ENCODE measurements at places on chromosomes 1 and 21.

- peak; percentile 86 for DNase-seq
Observed at GRCh38 chr1:9294910-9295636, 2.4 kb downstream of the SPSB1 start.

- no peak for DNase-seq
Observed at GRCh38 chr1:178408871-178409270, 87.9 kb downstream of the CLEC20A start.

DNA sequence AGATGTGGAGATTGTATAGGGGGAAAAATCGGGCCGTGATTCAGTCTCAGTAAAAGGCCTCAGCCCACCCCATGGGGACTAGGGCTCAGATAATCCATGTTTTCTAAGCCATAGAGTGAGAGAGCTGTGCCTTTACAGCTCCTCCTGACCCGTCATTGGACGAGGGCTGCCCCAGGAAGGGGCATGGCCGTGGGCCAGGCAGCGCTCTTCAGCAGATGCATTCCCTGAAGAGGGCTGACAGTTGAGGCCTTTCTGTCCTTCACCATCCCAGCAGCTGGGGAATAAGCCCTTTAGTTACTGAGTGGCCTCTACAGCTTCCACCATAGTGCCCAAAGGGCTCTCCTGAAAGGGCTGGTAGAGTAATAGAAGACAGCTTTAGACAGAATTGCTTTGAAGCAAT, 57.2 kb downstream of the ST3GAL3 start:
- no peak for DNase-seq

- peak; percentile 18 for DNase-seq
Observed at GRCh38 chr1:119143706-119144105, 3.3 kb upstream of the WARS2 start.

GRCh38 chr1:202994756-202995155, 12.4 kb upstream of the TMEM183A start:
- no peak for DNase-seq

DNA sequence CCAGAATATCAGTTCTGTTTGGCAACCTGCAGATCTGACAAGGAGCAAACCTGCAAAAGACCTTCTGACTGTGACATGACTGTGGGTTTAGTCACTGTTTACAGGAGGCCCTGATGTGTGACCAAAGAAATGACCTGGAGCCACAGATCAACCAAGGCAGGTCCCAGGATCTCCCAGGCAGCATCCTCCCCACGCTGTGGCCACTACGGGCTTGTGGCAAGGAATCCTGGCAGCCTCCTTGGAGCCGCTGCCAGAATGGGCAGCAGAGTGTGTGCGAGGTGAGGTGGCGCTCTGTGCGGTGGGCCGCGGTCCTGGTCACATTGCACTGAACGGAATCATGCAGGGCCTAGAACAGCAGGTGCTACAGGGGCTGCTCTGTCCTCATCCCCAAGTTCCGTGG, 15.9 kb downstream of the MCM3AP start:
- DNase-seq = no peak

GRCh38 chr1:101004670-101005069, 20.9 kb downstream of the DPH5 start:
- peak; percentile 36 for DNase-seq

- DNase-seq = peak; percentile 51
Observed at GRCh38 chr1:200281201-200281835, 128.5 kb downstream of the ZNF281 start.

DNA sequence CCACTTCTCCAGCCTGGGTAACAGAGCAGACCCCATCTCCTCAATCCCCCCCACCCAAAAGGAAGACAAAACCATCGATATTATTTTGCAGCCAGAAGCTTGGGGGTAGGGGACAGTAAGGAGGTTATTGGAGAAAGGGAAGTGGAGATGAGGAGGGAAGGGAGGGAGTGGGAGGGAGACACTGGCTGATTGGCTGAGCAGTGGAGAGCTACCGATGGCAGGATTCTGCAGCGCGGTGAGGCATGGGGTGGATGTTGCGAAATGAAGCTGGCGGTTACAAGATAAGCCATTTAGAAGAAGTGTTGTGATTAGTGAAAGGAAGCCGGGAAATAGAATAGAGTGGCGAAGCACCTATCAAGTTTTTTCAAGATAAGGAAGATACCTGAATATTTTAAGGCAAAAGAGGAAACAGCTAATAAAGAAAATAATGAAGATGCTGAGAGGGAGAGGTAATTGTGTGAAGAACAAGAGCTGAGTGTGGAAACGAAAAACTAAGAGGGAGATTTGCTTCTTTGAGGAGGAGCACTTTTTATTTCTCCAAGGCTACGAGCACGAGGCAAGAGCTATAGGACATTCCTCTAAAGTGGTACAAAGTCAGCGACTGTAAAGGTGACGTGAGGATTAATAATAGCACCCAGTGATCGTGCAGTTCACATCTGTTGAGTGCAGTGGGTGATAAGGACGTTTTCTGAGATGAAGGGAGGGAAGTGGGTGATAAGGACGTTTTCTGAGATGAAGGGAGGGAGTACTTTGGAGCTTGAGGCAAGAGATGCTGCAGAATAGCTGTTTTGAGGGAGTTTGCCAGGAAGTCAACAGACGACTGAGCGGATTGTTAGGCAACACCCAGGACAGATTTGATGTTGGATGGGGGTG, 103.2 kb upstream of the KIF26B start:
- no peak for DNase-seq

GRCh38 chr1:231536099-231536498, 7.6 kb downstream of the TSNAX start:
- no peak for DNase-seq

DNA sequence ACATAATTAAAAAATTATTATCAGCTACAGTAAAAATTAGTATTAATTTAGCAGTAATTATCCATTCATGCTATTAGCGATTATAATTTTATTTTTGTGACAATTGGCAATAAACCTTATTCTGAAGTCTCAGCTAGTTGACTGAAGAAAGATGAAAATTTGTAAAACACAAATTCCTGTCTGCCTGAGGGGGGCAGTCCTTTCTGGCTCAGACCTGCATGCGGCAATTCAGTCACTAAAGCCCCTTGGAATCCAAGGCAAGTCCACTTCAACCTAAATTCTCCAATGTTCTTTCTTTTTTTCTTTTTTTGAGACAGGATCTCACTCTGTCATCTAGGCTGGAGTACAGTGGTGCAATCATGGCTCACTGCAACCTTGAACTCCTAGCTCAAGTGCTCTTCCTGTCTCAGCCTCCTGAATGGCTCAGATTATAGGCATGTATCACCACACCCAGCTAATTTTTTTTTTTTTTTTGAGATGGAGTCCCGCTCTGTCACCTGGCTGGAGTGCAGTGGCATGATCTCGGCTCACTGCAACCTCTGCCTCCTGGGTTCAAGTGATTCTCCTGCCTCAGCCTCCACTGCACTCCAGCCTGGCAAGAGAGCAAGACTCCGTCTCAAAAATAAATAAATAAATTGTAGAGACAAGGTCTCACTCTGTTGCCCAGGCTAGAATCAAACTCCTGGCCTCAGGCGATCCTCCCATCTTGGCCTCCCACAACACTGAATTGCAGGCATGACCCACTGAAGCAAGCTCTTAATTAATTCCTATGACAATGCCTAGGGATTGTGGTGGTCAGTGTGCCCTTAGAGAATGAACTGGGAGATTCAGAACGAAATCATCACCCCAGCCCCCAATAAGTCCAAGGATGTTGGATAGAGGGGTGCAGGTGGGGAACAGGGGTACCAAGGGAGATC, 24.2 kb upstream of the ITPKB start:
- DNase-seq = no peak

DNA sequence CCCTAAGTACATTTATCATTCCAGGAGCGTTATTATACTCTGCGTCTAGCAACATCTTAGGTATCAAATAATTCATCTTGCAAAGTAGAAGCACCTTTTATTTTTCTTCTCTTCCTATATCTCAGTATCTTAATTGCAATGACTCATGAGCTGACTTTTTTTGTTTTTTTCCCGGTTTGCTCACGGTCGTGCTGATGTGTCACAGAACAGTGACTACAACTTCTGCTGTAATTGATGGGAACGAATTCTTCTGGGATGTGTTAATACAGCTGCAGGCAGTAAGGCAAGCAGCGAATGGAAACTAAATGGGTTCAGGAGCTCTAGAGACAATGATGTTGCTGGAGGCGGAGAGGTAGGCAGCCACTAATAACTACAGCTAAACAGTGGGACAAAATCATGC, 89.8 kb upstream of the TMPRSS15 start:
- DNase-seq = no peak

Measured in AG10803 (cell line).